ENCODE measurements at places on chromosomes 1 and 21.

- DNase-seq: no peak
Observed at GRCh38 chr1:14811573-14811972, 213.1 kb downstream of the KAZN start.

GRCh38 chr1:197463142-197463541, 195.1 kb downstream of the CRB1 start:
- no peak for DNase-seq

- no peak for DNase-seq
Observed at GRCh38 chr1:7684861-7685635, 86.0 kb upstream of the VAMP3 start.

DNA sequence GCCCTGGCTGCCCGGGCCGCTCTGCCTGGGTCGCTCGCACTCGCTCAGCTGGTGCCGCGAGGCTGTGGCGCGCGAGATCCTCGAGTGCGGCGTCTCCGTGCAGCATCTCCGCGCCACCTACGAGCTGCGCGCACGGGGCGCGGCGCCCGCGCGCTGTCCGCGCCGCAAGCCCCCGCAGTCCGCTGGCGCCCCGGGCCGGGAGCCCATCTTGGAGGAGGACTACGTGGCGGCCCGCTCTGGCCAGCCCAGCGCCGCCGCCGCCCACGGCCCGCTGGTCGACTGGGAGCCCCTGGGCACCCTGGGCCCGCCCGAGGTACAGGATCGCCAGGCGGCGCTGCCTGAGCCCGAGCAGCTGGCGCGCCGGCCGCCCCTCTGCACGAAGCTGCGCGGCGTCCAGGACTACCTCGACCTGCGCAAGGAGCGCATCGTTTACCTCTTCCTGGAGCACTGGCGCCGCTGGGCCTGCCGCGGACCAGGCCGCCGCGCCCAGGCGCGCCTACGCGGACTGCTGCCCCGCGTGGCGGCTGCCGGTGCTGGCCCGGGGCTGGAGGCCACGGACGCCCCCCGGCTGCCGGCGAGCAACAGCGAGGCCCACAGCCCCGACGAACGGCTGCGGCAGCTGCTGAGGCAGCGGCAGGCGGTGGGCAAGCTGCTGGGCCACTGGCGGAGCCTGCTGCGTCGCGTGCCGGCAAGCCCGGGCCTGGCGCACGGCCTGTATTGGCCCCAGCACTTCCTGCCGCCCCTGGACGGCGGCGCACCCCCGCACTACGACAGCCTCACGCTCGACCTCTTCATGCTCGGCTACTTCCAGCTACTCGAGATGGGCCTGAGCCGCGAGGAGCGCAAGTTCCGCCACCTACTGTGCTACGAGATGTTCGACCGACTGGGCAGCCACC, 10.9 kb downstream of the TNFRSF25 start:
- no peak for DNase-seq
